NCI-H1092 (cell line): ENCODE measurements at places on chromosomes 6 and 20.
A peak's percentile ranks its signal among the peaks of the same experiment; 100 is the strongest.

- no peak for DNase-seq
Observed at GRCh38 chr6:116108836-116109235, 8.2 kb downstream of the NT5DC1 start.

DNA sequence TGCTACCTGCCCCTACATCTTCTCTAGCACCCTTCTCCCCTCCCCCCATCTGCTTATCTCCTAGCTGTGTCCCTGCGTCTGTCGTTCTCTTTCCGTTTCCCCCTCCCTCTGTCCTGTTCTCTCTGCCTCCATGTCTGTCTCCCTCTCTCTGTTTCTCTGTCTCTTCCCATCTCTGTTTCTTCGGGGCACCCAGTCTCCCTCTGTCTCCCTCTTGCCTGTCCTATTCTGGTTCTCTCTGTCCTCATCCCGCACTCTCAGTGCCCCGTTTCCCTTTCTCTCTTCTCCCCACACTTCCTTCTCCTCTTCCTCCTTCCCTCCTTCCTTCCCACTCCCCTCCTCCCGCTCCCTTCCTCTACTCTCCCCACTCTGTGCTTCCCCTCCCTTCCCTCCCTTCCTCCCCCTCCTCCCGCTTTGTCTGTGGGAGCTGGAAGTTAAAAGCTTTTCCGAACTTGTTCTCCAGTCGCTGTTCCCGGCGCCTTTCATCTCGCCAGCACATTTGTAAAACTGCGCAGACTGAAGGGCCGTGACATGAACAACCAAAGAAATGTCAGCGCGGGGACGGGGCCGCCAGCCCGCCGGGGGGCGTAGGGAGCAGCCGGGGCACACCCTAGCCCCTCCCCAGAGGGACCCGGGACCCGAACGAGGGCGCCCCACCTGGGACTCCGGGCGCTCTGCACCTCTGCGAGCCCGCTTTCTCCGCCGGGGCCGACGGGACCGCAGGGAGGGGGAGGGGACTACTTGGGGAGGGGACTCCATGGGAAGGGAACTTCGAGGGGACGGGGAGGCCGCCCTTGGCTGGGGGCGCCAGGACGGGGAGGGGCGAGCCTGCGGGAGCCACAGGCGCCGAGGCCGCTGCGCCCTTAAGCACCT lies 4.0 kb upstream of the CDH22 start:
- DNase-seq: no peak

DNA sequence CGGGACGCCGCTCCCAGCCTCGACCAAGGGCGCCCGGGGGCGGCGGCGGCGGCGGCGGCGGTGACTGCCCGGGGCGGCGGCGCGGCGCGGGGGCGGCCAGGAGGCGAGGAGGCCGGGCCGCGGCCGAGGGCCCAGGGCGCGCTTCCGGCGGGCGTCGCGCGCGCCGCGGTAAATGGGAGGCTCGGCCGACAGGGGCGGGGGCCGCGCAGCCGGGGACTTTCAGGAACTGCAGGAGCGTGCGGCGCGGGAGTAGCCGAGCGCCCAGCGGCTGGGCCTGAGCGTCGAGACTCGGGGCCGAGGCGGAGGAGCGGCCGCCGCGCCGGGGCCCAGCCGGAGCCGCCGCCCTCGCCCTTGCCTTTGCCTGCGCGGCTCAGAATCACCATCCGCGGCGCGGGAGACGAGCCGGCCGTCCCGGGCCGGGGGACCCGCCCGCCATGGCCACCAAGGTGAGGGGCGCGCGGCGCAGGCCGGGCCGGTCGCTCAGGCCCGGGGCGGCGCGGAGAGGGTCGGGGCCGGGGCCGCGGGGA lies at the start of gene SNX9:
Gene SNX9, plus strand, starts transcription at position 246 of the 527 bp plus-strand sequence. Its CDS starts 189 bp downstream, at position 435.
- DNase-seq: peak; percentile 34

DNA sequence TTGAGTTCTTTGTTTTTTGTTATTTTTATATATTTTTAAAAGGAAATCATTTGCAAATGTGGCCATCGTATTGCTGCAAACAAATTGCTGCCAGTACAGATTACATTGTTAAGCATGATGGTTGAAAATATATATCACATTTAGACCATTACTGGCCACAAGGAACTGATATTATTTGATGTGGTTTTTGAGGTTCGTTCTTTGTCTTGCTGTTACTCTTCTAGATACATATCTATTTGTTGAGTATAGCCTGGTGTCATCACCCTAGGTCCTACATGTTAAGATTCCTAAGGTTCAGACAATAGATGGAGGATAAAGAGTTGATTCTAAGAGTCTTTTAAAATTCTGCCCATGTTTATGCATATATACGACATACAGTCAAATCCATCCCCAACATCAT lies 306.0 kb downstream of the FARS2 start:
- no peak for DNase-seq

GRCh38 chr6:121810158-121811032 lies 374.9 kb downstream of the GJA1 start:
- no peak for DNase-seq

DNA sequence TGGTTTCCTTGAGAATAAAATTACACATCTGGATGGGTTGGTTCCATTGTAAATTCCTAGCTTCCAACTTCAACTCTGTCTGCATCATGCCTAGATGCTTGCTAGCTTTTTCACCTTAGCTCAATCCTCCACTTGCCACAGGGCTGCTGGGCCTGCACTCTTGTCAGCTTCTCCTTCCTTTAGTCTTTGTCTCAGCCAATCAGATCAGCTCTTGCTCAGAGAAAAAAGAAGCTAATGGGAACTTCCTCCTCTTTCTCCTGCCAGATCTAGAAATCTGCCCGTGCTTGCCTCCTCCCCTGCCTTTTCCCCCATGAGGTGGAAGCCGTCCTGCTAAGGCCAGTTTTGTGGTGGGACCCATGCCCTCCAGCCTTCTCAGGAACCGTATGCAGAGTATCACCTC lies 18.5 kb downstream of the RAE1 start:
- DNase-seq: no peak

GRCh38 chr6:128150376-128150775 lies 249.5 kb upstream of the THEMIS start:
- no peak for DNase-seq

DNA sequence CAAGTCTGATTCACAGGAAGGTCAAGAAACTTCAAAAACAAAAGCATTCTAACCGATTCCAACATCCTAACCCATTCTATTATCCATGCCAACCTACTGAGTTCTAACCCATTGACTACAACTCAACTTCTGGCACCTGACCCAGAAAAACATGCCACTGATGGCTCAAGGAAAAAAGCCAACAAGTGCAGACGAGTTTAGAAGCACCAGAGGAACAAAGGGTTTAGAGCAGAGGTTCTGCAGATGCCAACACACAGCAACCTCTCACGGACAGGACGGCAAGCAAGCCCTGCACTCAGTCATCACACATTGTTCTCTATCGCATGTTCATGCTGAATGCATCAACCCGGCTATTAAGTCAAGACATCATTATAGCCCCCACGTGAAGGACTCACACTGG lies 25.2 kb upstream of the MC3R start:
- no peak for DNase-seq

DNA sequence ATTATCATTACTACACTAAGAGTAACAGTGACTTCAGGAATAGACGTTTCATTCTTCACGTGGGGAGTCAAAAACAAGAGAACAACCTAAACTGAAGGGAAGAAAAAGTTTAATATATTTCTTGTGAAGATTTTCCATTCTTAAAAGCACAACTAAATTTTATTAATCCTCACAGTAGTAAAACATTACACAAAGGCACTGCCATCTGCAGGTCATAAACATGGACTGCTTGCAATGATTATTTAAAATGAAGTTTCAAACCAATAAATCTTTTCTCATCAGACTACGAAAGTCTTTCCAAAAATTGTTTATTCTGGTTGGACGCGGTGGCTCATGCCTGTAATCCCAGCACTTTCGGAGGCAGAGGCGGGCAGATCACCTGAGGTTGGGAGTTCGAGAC lies 2.6 kb downstream of the NCOA5 start:
- no peak for DNase-seq

- peak; percentile 19 for DNase-seq
Observed at GRCh38 chr6:156848533-156848932, 71.4 kb downstream of the ARID1B start.

GRCh38 chr20:40575851-40576250 lies 113.2 kb downstream of the MAFB start:
- no peak for DNase-seq

DNA sequence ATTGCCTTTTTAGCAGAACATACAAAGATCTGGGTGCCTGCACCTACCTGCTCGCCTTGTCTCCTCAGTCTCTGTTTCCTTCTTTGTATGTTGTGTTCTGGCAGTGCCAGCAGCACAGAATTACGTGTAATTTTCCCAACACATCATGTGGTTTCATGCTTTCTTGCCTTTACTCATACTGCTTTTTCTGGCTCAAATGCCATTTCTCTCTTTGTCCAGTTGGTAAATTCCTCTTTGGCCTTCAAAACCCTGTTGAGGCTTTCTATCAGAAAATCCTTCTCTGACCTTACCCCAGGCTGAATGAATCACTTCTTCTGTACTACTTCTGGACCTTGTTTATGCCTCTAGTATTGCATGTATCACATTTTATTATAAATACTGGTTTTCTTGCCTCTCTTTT lies 31.8 kb downstream of the L3MBTL3 start:
- DNase-seq: no peak

DNA sequence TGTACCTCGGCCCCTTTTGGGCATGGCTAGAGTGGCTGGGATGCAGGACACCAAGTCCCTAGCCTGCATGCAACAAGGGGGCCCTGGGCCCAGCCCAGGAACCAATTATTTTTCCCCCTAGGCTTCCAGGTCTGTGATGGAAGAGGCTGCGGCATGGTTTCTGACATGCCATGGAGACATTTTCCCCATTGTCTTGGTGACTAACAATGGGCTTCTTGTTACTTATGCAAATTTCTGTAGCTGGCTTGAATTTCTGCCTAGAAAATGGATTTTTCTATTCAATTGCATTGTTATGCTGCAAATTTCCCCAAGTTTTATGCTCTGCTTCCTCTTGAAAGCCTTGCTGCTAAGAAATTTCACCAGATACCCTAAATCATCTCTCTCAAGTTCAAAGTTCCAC lies 1269.6 kb upstream of the CITED2 start:
- DNase-seq: no peak

DNA sequence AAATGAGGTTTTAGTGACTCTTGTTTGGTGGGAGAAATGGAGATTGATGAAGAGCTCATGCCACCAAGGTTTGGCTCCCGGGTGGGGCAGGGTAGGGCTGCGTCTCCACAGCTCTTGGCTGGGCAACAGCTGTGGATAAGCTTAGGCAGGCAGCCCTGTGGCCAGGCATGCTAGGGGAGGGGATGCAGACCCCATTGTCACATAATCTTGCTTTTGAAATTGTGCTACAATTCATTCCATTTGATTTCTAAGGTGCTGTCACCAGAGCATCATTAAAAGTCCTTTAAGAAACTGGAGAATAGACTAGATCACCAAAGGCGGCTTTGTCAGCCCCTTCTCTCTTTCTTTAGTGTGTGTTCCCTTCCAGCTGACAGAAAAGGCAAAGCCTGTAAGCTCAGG lies 574.2 kb upstream of the JAG1 start:
- DNase-seq: no peak

DNA sequence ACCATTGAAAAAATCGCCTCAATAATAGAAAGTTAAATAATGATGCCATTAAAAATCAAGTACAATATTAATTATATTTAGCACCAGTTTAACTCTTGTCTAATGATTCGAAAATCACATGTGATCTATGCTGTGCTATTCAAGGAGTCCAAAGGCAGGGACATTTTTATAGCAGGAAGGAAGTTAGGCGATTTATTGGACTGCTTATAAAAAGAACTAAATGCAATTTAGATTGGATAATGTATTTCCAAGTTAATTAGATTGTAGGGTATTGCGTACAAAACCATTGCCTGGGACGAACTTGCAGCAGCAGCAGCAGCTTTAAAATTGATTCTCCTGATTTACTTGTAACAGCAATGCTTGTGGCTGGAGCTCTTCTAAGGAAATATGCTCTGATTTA lies 87.4 kb upstream of the TMEM181 start:
- no peak for DNase-seq

- no peak for DNase-seq
Observed at GRCh38 chr20:38685853-38686473, 38.3 kb upstream of the SLC32A1 start.

GRCh38 chr20:50012282-50013263 lies 29.8 kb downstream of the SNAI1 start:
- DNase-seq: no peak

DNA sequence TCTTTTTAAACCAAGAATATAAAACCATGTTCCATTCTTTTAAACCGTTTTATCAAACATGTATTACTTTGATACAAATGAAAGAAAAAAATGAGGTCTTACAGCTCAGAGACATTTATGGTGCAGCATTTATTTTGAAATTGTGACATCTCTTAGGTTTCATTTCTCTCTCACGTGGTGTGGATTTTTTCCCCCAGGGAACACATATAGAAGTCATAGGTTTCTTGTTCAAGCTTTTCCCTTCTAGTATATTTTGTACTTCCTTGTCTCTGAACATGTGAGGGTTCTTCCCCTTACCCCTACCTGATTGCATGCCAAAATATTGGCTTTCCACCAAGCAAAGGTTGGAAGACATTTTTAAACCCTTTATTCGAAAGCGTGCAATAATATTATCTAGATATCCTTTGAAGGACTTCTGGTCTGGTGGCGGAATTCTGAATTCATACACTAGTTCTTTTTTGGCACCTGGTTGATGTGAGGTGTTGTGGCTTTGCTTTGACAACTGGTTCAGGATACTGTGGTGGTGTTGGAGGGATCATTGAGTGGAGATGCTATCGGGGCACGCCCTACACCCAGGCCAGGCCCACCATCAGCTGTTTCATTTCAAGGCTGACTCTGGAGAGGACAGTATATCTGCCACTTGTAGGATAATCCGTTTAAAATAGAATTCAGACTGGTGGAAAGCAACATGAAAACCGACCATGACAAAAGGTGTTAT lies 5.6 kb upstream of the FAM50B start:
- DNase-seq: no peak

GRCh38 chr20:56624786-56625681 lies 4.1 kb upstream of the TFAP2C start:
- no peak for DNase-seq

DNA sequence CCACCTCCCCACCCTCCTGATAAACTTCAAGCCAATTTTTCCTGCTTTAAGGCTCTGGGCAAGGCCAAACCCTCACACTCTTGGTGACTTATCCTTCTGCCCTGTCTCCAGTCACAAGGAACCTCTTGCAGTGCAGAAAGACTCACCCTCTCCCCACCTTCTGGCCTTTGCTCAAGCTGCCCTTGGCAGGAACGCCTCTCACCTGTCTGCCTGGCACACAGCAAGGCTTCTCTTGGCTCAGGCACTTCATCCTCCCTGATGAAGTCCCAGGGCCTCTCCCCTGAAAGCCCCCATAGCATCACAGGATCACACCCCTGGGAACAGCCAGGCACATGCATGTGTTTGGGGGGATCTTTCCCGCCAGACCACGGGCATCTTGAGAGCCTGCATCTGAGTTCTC lies 68.8 kb upstream of the NNAT start:
- no peak for DNase-seq
